GM10248 (cell line): ENCODE measurements at places on chromosomes 3 and 15.

DNA sequence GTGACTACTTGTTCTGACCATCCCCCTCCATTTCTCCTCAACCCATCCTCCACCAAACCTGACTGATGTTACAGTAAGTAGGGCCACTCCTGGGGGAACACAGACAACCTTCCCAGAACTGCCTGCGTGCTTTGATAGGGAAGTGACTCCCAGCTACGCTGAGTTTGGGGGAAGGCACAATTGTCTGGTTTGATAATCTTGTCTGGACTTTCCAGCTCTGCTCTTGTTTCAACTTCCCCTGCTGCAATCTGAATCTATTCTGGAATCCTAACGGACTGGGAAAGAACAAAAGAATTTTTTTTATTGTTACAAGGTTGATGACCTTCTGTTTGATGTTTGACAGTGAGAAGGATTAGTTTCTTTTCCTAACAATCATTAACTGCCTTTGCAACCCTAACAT is 895.6 kb downstream of the ROBO1 start:
- DNase-seq, result no peak

DNA sequence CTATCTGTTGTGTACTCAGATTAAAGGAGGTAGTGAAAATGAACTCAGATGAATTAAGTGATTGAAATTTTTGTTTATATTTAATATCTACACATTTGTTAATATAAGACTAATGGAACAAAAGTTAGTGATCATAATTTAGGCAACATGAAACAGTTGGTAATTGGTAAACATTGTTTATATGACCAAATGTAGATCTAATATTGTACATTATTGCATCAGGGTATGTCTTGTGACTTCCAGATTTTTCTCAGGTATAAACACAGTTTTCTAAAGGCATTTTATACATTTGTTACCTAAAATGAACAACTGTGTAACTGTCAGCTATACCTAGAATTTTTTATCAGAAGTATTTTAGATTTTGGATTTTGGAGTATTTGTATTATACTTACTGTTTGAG is 14.8 kb downstream of the GMPS start:
- no peak for DNase-seq

DNA sequence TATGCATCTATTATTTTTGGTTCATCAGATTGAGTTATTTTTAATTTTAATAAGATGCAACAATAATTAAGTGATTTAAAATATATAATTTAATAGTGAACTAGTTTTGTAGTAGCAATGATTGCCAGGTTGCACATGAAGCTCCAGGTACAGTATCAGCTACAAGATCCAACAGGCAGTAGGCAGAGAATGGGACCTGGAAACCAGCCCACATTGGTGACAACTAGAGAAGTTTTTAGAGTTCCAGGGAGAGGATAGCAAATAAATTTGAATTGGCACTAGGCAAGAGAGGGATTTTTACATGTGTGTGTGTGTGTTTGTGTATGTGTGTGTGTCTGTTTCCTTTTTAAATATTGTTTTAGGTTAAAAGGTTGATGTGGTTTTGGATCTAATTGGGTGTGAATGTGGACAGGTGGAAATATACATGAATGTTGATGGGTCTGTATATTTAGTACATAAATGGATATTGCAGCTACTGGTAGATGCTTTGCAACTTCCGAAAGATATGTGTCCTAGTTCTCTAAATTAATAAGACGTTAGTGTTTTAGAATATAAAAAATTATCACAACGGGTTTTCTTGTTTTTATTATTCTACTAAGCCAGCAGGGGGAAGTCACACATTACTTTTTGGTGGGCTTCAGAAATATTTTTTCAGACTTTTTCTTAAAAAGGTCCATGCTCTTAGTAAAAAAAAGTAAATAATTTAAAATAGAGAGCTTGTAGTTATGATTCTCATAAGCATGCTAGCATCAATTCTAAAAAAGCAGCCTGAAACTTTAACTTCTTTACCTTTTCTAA is 110.1 kb upstream of the GBE1 start:
- no peak for DNase-seq

DNA sequence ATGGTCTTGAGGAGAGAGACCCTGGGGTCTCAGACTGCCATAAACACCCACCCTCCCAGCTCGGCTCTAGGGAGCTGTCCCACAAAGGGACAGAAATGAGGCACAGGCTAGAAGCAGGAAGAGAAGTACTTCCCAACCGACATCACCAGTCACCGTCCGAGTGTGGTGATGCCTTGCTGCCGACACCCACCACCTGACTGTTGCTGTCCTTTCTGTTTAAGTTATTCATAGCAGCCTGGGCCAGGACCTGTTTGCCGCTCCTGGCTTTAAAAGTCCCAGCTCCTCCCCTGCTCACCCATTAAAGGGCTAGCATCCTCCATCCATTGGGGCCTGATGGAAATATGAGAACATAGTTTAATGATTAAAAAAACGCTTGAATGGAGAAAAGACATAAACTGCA is 13.2 kb upstream of the SPG11 start:
- DNase-seq, result no peak

GRCh38 chr3:16119887-16120286 is 54.6 kb upstream of the GALNT15 start:
- DNase-seq, result no peak

- DNase-seq, result no peak
These were observed 89.0 kb upstream of the LPP start for GRCh38 chr3:188064831-188065493.

DNA sequence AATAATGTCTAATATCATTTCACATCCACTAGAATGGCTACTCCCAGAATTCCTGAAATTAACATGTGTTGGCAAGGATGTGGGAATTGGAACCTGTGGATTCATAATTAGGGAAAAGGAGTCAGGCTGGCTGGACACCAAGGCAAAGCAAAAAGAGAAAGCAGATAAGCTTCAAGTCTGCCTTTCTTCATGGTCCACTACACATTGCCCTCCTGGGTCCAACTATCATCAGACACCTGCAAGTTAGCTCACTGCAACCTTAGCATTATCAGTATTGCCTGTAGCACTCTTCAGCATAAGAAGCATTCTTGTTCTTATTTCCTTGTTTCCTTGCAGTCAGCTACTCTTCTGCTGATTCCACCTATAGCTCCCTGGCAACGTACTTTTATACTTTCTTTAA is 124.3 kb downstream of the ZNF280D start:
- no peak for DNase-seq

DNA sequence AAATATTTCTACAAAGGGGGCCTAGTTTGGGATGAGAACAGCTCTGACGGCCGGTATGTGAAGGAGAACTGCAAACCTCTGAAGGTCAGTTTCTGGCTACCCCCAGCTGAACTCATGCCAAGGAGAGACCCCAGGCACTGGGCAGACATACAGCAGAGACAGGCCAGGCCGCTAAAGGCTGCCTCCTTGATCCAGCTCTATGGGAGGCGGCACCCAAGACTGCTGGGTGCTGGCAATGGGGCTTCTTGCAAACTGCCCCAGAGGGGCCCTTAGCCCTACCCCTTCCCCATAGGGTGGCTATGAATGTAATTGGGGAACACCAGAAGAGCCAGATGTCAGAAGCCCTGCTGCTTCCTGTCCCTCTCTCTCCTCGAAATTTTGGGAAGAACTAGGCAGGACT is 13.3 kb downstream of the CLK3 start:
- DNase-seq, result no peak

DNA sequence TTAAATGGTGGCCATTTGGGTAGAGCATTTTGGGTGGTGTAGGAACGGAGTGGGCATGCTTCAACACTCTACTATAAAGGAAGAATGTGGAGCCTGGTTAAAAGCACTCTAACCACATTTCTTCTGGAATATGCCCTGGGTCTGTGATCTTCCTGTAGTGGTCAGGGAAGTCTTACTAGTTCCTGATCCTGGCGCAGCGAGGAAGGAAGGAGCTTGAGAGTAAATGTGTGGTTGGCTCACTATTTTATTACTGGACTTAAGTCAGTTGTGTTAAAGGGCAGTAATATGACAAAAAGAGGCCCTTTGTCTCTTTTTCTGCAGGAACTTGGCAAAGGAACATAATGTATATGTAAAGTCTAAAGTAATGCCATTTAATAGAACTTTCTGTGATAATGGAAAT is 197.6 kb upstream of the ZPLD1 start:
- no peak for DNase-seq

- no peak for DNase-seq
These were observed 182.8 kb downstream of the ROBO2 start for GRCh38 chr3:77222701-77223100.

DNA sequence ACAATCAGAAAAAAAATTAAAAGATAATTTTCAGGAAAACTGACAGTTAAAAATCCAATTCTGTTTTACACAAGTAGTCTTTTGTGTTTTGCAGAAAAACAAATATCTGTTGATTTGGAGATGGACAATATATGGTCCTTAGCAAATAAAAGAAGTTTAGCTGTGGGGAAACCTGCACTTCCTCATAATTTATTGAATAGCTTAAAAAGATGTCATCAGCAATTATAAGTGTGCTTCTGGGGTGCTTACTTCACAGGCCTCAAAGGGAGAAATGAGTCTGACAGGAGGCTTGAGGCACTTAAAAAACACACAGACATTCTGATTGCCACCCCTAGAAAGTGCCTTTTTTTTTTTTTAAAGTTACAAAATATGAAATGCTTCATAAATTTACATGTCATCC is 31.6 kb upstream of the CERS3 start:
- no peak for DNase-seq

- no peak for DNase-seq
These were observed 94.4 kb downstream of the SLCO3A1 start for GRCh38 chr15:91947683-91948608.

DNA sequence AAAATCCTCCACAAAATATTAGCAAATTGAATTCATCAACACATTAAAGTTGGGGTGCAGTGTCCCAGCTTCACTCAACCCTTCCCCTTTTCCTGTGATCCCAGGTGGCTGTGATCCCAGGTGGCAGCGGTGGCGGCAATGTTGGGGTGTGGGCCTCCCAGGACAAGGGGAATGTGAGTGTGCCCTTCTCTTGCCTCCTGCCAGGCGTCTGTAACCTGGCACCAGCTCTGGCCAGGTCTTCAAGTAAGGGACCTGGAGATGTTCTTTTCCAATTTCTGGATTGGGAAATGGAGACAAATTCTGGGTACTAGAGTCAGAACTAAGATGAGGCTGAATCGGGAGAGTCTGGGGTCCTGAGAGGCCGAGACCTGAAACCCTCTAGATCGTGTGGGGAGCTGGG is 20.1 kb downstream of the GOLGA6A start:
- DNase-seq, result no peak

DNA sequence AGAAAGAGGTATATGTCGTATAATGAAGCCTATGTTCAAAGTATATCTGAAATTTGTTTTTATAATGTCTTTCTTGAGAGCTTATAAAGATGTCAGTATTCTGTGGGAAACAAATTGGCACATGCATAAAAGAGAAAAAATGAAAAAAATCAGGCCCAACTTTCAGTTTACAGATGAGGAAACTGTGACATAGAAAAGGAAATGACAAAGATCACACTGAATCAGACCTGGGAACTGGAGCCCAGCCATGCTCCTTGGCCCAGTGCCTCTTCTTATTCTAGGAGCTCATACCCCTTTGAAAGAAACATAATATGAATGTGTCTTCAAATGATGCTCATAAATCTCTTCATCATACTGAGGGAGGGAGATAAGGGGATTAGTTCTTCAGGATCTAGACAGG is 48.4 kb downstream of the TMEM44 start:
- DNase-seq, result no peak
